AG09319 (cell line): ENCODE measurements at places on chromosomes 11 and 22.

DNA sequence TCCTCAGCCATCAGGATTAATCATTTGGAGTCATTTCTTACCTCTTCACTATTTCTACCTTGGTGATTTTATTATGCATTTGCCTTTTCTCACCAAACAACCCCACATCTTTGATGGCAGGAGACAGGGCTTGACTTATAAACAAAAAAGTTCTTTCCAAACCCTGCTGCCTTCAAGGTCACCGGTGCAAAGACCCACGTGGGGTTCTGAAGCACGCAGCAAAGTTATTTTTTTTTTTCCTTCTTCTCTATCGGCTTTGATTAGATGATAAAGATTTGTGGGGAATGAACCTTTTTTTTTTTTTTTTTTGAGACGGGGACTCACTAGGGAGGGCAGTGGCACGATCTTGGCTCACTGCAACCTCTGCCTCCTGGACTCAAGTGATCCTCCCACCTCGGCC, 44.1 kb downstream of the DRG1 start:
- no peak for DNase-seq

- DNase-seq, result no peak
These were observed 243.7 kb downstream of the BRD1 start for GRCh38 chr22:49583886-49584505.

DNA sequence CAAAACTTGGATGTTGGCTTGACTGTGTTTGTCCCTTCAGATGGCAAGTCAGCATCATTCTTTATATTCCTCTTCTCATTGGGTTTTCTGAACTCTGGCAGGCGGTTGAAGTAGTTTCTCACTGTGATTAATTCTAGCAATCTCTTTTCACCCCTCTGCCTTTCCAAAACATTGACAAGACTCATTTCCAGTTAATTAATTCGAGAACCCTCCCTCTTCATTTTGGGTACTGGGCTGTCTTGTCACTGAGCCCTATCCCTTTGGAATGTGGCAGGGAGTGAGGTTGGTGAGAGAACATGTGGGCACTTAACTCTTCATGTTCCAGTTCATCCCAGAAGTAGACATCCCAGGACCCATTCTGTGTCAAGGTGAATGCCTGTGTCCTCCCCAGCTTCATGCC, 133.0 kb downstream of the WNT7B start:
- DNase-seq, result no peak

- no peak for DNase-seq
These were observed 53.4 kb downstream of the SMCO4 start for GRCh38 chr11:93489841-93490240.

- no peak for DNase-seq
These were observed 18.7 kb upstream of the PEX26 start for GRCh38 chr22:18059094-18059417.

GRCh38 chr11:22656130-22656529, 10.3 kb upstream of the GAS2 start:
- no peak for DNase-seq

DNA sequence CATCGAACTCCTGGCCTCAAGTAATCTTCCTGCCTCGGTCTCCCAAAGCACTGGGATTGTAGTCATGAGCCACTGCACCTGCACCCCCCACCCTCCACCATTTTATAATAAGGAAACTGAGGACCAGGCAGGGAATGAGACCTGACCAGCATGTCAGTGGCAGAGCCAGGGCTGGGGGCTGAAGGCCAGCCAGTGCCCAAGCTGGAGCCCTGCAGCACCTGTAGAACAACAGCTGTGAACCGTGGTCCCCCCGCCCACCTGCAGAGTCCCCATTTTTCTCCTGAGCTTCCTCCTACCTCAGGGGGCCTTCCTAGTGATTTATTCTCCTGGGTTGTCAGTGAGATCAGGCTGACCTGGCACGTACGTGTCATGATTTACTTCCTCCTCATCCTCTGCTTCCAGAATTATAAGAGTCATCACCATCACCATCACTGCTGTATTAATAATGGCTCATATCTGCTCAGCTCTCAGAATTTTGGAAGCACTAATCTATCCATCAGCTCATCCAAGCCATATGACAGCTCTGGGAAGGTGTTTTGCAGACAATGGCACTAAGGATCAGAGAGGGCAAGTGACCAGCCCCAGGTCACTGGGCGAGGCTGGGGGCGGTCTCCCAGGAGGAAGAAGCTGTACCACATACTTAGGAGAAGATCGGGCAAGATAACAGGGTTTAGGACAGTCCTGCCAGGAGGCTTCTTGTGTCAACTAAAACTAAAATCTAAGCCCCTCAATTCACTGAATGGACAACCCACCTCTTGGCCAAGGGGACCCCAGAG, 5.5 kb upstream of the SLCO2B1 start:
- no peak for DNase-seq
